ENCODE measurements at places on chromosomes 16 and 17. TPM values are rescaled to one million over a fixed set of nuclear protein-coding genes. Genes with fewer than 3 reads are reported as not detected.

HAP1 gene
- total RNA-seq: 4.4 TPM

DNA sequence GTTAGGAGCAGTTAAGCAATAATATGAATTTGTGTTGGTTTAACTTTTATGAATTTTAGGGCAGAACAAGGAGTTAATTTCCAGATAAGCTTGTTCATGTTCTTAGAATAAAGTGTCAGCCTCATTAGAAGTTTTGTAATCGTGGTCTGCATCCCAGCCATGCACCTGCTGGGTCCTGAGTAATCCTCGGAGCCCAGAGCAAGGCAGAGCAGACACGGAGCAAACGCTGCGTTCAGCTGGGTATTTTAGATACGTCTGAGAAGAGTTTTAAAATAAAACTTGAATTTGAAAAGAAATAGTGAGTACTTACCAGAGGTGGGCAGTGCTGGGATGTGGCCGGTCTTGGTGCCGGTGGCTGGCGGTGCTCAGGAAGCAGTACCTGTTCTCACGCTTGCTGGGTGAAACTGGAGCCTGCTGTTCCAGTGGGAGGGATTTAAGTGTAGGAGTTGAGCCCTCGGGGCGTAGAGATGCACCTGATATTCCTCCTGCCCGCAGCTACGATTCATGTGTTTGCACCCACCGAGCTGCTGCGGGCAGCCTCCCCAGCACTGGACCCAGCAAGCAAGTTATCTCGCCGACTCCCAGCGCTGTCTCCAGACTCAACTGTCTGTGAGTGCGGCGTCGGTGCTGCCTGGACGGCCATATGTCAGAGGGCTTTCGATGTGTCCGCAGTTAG lies at the start of gene ZNF750:
Gene ZNF750, minus strand, starts transcription at position 406 of the 676 bp plus-strand sequence. CDS start 7,568 bp downstream, outside the sequence.
- peak; percentile 31 for DNase-seq

TSPAN10 gene
- total RNA-seq: 1.5 TPM

DNA sequence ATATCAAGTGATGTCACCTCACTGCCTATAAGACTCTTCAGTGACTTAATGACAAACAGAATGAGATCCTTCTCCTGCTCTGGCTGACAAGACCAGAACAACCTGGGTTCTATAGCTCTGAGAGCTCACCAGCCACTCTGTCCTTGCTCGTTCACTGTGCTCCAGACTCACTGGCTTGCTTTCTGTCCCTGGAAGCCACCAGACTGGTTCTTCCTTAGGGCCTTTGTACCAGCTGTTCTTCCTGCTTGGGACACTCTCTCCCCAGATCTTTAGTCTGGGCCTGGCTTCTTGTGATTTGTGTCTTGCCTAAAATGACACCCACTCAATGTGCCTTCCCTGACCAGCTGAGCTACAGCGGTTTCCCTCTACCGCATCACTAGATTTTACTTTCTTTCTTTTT lies 76.1 kb downstream of the FTO start:
- DNase-seq: no peak

TP53TG3B gene
- total RNA-seq: not detected

DNA sequence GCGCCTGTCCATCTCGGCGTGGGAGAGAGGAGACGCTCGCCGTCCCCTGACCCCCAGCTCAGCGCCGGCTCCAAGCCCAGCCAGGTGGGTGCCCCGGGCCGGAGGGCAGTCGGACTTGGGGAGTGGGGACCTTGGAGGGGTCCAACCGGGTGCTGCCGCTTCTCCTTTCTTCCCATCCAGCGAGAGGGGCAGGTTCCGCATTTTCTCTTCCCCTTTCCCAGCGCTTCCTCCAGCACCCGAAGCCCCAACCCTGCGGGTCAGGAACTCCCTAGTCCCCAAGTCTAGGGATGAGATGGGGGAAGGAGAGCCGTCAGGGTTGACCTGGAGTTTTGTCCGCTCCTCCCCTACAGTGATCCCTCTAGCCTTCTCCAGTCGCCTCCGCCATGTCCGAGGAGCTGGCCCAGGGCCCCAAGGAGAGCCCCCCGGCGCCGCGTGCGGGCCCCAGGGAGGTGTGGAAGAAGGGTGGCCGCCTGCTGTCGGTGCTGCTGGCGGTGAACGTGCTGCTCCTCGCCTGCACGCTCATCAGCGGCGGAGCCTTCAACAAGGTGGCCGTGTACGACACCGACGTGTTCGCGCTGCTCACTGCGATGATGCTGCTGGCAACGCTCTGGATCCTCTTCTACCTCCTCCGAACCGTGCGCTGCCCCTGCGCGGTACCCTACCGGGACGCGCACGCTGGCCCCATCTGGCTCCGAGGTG lies at the start of gene OTOP2:
Gene OTOP2, plus strand, starts transcription at position 24 of the 699 bp plus-strand sequence. Its CDS starts 360 bp downstream, at position 384.
- DNase-seq: peak; percentile 24

DNA sequence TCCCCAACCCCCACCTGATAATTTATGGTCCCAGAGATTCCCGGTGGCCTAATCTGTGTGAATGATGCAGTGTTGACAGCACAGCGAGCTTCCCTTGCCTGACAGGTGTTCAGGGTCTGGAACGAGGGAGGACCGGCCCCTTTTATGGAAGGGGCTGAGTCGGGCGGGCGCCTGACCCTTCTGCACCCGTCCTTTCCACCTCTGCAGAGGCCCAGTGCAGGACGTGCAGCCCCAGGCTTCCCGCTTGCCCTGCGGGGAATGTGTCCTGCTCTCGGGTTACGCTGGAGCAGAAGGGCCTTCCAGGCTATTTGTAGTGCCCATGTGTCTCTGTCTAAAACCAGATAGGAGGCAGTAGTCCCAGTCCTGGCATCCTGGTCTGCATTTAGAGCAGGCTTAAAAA lies 16.2 kb downstream of the SMTNL2 start:
- peak; percentile 45 for DNase-seq

NKD1 gene
- 9.3 TPM for total RNA-seq

DNA sequence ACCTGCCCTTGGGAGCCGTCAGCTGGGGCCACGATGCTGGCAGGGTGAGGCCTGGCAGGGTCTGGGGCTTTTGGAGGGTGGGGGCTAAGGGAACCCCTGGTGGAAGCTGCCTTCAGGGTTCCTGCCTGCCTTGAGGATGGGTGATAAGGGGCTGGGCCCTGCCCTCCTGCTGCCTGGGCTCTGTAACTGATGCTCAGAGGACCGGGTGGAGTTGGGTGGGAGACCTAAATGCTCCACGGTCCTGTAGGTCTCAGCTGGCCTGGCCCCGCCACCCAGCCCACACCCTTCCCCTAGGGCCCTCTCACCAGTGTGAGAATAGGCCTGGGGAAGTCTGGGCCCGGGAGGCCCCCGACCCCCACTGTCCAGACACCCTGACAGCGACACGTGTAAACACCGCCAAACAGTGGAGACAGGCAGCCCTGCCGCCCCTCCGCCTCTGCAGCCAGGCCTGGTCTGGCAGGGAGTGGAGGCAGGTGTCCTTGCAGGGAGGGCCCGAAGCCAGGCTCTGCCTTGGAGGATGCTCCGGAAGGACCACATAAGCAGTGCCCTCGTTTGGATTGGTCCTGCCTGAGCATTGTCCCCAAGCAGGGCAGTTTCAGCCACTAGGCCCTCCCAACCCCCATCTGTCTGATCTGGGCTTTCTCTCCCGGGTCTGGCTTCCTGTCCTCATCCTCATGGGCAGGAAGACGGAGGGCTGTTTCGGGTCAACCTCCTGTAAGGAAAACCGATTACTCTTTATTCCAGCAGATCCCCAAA lies 6.5 kb upstream of the BAHCC1 start:
- DNase-seq: peak; percentile 44

SLC4A1 gene
- 0.05 TPM for total RNA-seq

- DNase-seq: no peak
Measured at GRCh38 chr16:69057400-69058378, 47.8 kb upstream of the HAS3 start.

DNA sequence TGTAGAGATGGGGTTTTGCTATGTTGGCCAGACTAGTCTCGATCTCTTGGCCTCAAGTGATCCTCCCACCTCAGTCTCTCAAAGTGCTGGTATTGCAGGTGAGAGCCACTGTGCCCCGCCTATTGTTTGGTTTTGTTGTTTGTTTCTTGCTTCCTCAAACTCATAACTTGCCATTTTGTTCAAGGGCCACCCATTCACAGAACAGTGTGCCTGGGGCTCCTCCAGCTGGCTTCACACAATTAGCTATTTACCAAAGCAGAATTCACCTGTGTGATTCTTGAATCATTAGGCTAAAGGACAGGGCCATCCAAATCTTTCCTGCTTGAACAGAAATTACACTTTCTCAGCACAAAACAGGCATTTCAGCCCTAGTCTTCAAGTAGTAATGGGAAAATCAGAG lies 7.2 kb downstream of the ABHD15 start:
- no peak for DNase-seq

CNGB1 gene
- total RNA-seq: not detected

GRCh38 chr17:6488008-6488539 lies 43.8 kb downstream of the PIMREG start:
- DNase-seq: no peak

GRCh38 chr16:31085873-31086628 lies 2.7 kb downstream of the PRSS53 start:
- no peak for DNase-seq

SPAG5 gene
- total RNA-seq: 146 TPM

- no peak for DNase-seq
Measured at GRCh38 chr17:29570521-29570920, 2.0 kb downstream of the TP53I13 start.

GRCh38 chr17:58339755-58340404 lies 11.3 kb upstream of the TSPOAP1 start:
- peak; percentile 3 for DNase-seq

DNA sequence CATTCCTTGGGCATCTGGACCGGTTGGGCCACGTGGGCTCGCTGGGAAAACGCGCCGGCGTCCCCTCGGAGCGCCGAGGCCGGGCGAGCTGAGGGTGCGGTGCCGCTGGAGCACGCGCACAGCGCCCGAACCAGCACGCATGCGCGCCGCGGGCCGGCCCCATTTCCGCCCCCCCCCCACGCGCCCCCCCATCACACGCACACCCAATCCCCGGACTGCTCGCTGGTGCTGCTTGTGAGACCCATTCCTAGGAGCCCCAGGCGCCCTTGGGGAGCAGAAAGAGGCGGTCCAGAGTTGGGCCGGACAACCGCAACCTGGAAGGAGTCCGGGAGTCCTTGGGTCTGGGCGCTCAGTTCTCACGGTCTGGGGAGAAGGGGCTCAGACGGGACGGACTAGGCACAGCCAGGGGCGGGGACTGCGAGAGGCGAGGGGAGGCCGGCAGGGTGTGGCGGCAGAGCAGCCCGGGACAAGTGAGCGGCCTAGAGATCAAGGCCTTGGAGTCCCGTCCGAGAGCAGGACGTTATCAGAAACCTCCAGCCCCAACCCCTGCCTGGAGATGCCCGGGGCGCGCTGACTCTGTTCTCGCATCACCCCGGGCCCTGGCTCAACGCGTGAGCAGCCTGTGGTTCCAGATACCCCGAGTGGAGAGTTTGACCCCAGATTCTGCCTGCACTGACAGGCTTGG lies 6.0 kb upstream of the CBX8 start:
- DNase-seq: peak; percentile 58

KRT20 gene
- total RNA-seq: 0.21 TPM

GRCh38 chr17:16439303-16439791 lies 24.0 kb downstream of the TRPV2 start:
- DNase-seq: no peak

CCL3 gene
- total RNA-seq: 0.44 TPM

KCNH6 gene
- 2.3 TPM for total RNA-seq

ABAT gene
- 4.4 TPM for total RNA-seq

GRCh38 chr17:5467416-5467815 lies 1.4 kb downstream of the DHX33 start:
- DNase-seq: no peak

PSME3IP1 gene
- 104 TPM for total RNA-seq

DNA sequence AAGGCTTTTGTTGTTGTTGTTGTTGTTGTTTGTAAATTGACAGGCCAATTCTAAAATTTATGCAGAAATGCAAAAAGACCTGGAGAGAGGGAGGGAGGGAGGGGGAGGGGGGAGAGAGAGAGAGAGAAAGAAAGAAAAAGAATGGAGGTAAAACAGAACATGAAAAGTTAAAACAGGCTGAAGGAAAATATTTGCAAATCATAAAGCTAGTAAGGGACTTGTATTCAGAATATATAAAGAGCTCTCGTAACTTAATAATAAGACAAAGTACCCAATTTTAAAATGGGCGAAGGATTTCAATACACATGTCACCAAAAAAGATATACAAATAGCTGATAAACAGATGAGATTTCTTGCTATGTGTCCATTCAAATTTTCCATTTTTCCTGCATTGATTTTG lies 15.4 kb downstream of the TNRC6C start:
- no peak for DNase-seq

KRT25 gene
- not detected for total RNA-seq

DNA sequence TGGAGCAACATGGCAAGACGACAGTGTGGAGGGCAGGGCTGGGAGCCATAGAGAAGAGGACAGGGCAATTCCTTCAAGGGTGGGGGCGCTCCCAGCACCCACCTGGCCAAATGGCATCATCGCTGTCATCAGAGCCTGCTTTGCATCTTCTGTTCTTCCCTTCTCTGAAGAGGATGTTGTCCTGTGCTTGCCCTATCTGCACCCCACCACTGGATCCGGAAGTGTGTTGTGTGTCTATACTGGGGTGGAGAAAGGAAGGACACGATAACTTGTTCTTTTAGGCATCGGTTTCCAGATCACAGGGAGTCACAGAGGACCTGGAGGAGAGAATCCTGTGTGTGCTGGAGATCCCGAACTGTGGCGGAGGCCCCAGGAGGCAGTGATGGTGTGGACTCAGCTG lies 25.7 kb upstream of the ANKRD40CL start:
- DNase-seq: no peak

- no peak for DNase-seq
Measured at GRCh38 chr17:13647543-13648021, 45.9 kb upstream of the HS3ST3A1 start.

TMC5 gene
- total RNA-seq: 2.1 TPM

RNF222 gene
- not detected for total RNA-seq

TNFRSF13B gene
- 0.18 TPM for total RNA-seq
